ENCODE measurements at places on chromosomes 16 and 17.
A peak's percentile ranks its signal among the peaks of the same experiment; 100 is the strongest.

DNA sequence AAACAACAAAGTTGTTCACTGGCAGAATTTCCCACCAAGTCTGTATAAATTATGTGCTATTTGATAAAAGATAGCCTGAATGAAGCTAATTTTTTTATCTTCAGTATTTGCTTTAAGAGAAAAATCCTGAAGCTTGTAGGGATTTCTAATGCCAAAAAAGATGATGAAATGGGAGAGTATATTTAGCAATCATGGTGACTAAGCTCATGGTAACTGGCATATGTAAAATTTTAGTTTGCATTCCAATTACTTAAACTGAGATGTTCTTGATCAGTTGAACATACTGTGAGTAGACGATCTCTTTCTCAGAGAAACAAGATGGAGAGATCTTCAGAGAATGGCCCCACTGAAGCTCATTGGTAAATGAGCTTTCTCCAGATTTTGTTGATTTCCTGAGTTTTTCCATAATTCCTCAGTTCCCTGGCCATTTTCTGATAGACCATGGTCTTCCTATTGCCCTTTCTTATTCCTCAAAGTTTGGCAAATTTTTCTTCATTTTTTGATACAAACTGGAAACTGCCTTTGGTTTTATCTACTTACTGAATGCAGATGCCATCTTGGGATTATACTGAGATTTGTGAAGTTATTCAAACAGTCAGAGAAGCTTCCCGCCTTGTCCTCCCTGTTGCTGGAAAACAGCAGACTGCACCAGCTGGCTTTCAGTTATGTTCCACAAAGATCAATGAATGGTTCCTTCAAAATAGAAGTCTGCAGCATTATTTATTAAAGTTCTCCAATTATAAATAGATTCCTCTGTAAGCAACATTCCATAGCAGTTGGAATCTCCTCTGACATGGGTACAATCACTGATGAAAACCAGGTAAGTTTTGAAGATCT, 68.3 kb upstream of the ALOX12 start:
- DNase-seq, result no peak

- no peak for DNase-seq
Observed at GRCh38 chr16:716200-716568, 1.3 kb downstream of the METRN start.

GRCh38 chr17:71067669-71068407, 898.5 kb downstream of the KCNJ2 start:
- DNase-seq, result no peak

GRCh38 chr17:68205808-68206720, 41.8 kb upstream of the AMZ2 start:
- peak; percentile 41 for DNase-seq

GRCh38 chr17:70102531-70102930, 27.5 kb downstream of the KCNJ16 start:
- DNase-seq, result no peak

- peak; percentile 18 for DNase-seq
Observed at GRCh38 chr16:52494621-52495020, 52.3 kb downstream of the TOX3 start.
